ENCODE measurements at places on chromosomes 5 and 9. TPM values are rescaled to one million over a fixed set of nuclear protein-coding genes. Genes with fewer than 3 reads are reported as not detected.

SPATA6L gene
- polyA plus RNA-seq = 4.8 TPM

- no peak for DNase-seq
Measured at GRCh38 chr9:7172154-7173115, 414.7 kb downstream of the KDM4C start.

- DNase-seq = peak; percentile 72
Measured at GRCh38 chr5:154771383-154771901, 16.3 kb downstream of the LARP1 start.

MEIKIN gene
- not detected for polyA plus RNA-seq

GRCh38 chr5:81202655-81203054 is 30.5 kb upstream of the CKMT2 start:
- no peak for DNase-seq

- DNase-seq = no peak
Measured at GRCh38 chr5:2253040-2253975, 370.6 kb upstream of the IRX4 start.

- DNase-seq = no peak
Measured at GRCh38 chr5:55763746-55764420, 26.0 kb downstream of the DDX4 start.
